CD4-positive, alpha-beta memory T cell (primary cell): ENCODE measurements at places on chromosomes 3 and 15. TPM values are rescaled to one million over a fixed set of nuclear protein-coding genes. Genes with fewer than 3 reads are reported as not detected.
A peak's percentile ranks its signal among the peaks of the same experiment; 100 is the strongest.

DNA sequence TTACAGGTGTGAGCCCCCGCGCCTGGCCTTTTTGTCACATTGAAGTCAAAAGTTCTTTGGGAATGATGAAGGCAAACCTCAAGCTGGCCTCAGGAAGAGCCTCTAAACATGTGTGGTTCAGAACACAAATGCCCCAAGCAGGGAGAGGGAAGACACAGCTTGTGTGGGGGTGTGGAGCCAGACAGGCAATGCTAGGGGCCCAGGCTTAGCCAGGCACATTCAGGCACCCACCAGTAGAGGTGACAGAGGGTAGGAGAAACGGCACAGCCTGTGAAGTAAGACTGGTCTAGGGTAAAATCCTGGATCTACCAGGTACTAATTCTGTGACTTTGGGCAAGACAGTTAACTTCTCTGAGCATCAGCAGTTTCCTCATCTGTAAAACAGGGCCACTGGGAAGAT lies 3.5 kb downstream of the HDC start:
- no peak for DNase-seq
- H3K4me1 ChIP-seq = peaks cover 28% of the 10 kb centered on the region
- no peaks in the 10 kb centered on the region for H3K27me3 ChIP-seq
- H3K27ac ChIP-seq = no peak overlapping the region
- no peak overlapping the region for H3K4me3 ChIP-seq

- DNase-seq = no peak
- no peaks in the 10 kb centered on the region for H3K4me1 ChIP-seq
- H3K27ac ChIP-seq = no peak overlapping the region
- no peak overlapping the region for H3K4me3 ChIP-seq
Observed at GRCh38 chr3:169286992-169287391, 376.5 kb downstream of the MECOM start.

DNA sequence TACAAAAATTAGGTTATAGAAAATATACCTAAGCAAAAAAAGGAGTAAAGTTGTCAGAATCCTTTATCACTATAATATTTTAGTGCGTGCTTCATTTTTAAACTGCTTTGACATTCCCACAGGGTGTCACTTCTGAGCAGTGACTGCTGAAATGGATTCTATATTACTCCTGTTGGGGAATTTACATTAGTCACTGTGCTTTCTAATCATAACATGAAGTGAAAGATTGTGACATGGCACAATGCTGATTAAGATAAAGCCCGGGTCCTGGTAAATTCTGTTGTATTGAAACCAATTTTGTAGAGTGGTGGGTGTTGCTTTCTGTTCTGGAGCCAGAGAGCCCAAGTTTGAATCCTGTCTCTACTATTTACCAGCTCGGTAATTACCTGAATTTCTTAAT lies 36.4 kb upstream of the EHHADH start:
- no peaks in the 10 kb centered on the region for H3K4me1 ChIP-seq
- no peak overlapping the region for H3K27ac ChIP-seq
- no peak for DNase-seq

GRCh38 chr15:28936481-28936881 lies 50.7 kb downstream of the APBA2 start:
- H3K27me3 ChIP-seq = no peaks in the 10 kb centered on the region
- no peak overlapping the region for H3K4me3 ChIP-seq
- H3K27ac ChIP-seq = no peak overlapping the region
- DNase-seq = no peak

GRCh38 chr3:29410220-29410619 lies 129.3 kb downstream of the RBMS3 start:
- DNase-seq = no peak
- H3K36me3 ChIP-seq = no peaks in the 10 kb centered on the region
- no peaks in the 10 kb centered on the region for H3K4me1 ChIP-seq
- H3K27me3 ChIP-seq = no peaks in the 10 kb centered on the region
- no peak overlapping the region for H3K4me3 ChIP-seq

GRCh38 chr3:124873226-124873625 lies 13.9 kb downstream of the ITGB5 start:
- H3K36me3 ChIP-seq = no peaks in the 10 kb centered on the region
- H3K4me1 ChIP-seq = no peaks in the 10 kb centered on the region
- DNase-seq = no peak
- no peaks in the 10 kb centered on the region for H3K27me3 ChIP-seq
- H3K27ac ChIP-seq = no peak overlapping the region

GRCh38 chr15:58221591-58222241 lies 83.5 kb downstream of the AQP9 start:
- no peak overlapping the region for H3K4me3 ChIP-seq
- no peaks in the 10 kb centered on the region for H3K4me1 ChIP-seq
- no peak for DNase-seq

- H3K4me3 ChIP-seq = no peak overlapping the region
- H3K36me3 ChIP-seq = no peaks in the 10 kb centered on the region
- H3K27me3 ChIP-seq = no peaks in the 10 kb centered on the region
- H3K4me1 ChIP-seq = no peaks in the 10 kb centered on the region
Observed at GRCh38 chr3:72919520-72919919, 31.7 kb downstream of the GXYLT2 start.

GRCh38 chr3:101259485-101260341 lies 60.7 kb downstream of the IMPG2 start:
- H3K4me1 ChIP-seq = no peaks in the 10 kb centered on the region
- no peaks in the 10 kb centered on the region for H3K27me3 ChIP-seq
- no peak overlapping the region for H3K27ac ChIP-seq
- H3K4me3 ChIP-seq = no peak overlapping the region
- no peaks in the 10 kb centered on the region for H3K36me3 ChIP-seq

- no peak overlapping the region for H3K4me3 ChIP-seq
- no peak for DNase-seq
- H3K4me1 ChIP-seq = no peaks in the 10 kb centered on the region
- H3K36me3 ChIP-seq = no peaks in the 10 kb centered on the region
Observed at GRCh38 chr15:31145271-31145911, 43.9 kb upstream of the TRPM1 start.

DNA sequence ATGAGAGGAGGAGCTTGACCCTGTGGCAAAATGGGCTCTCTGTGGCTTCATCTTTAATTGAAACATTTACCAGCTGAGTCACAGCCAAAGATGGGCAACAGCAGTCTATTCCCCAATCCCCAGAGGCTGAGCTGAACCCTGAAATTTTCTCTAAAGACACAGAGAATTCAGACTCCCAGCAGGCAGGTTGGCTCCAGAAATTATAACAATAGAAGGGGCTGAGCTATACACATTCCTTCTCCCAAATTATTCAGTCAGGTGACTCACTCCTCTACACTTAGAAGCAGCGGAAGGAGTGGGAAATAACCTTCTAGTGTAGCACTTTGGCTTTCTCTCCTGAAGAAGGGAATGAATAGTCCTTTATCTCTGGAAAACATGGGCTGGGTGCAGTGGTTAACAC lies 264.3 kb upstream of the ARHGEF26 start:
- DNase-seq = no peak
- no peak overlapping the region for H3K4me3 ChIP-seq
- no peaks in the 10 kb centered on the region for H3K4me1 ChIP-seq
- H3K27ac ChIP-seq = no peak overlapping the region

DNA sequence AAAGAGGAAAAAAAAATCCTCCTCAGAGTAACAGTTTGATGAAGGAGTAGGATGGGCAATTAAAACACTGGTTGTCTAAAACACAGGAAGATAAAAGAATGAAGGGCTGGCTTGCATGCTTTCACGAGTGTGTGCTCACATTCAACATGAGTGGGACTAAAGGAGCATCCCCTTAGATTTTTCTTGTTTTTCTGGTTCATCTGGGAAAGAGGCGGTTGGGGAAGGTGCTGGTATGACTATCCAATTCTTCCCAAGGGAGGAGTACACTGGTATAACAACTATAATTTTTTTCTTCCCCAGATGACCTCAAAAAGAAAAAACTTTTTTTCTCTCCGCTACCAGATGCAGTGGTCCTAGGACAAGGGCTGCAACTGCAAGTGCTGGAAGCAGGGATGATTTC lies 143.7 kb downstream of the MYO9A start:
- H3K4me1 ChIP-seq = no peaks in the 10 kb centered on the region
- no peak overlapping the region for H3K27ac ChIP-seq
- no peaks in the 10 kb centered on the region for H3K36me3 ChIP-seq

GRCh38 chr3:157127831-157128767 lies 31.8 kb downstream of the CCNL1 start:
- H3K4me1 ChIP-seq = peaks cover 53% of the 10 kb centered on the region
- DNase-seq = peak; percentile 68
- H3K27me3 ChIP-seq = no peaks in the 10 kb centered on the region
- H3K36me3 ChIP-seq = no peaks in the 10 kb centered on the region

GRCh38 chr3:54536450-54536849 lies 391.4 kb downstream of the LRTM1 start:
- H3K27ac ChIP-seq = no peak overlapping the region
- DNase-seq = no peak
- H3K36me3 ChIP-seq = no peaks in the 10 kb centered on the region
- H3K27me3 ChIP-seq = no peaks in the 10 kb centered on the region

- H3K36me3 ChIP-seq = no peaks in the 10 kb centered on the region
- DNase-seq = no peak
- no peak overlapping the region for H3K27ac ChIP-seq
Observed at GRCh38 chr3:46495901-46496456, 1.8 kb upstream of the RTP3 start.

- no peak for DNase-seq
- H3K27ac ChIP-seq = no peak overlapping the region
- no peaks in the 10 kb centered on the region for H3K4me1 ChIP-seq
- no peak overlapping the region for H3K4me3 ChIP-seq
Observed at GRCh38 chr3:193775421-193776077, 182.5 kb downstream of the OPA1 start.

DNA sequence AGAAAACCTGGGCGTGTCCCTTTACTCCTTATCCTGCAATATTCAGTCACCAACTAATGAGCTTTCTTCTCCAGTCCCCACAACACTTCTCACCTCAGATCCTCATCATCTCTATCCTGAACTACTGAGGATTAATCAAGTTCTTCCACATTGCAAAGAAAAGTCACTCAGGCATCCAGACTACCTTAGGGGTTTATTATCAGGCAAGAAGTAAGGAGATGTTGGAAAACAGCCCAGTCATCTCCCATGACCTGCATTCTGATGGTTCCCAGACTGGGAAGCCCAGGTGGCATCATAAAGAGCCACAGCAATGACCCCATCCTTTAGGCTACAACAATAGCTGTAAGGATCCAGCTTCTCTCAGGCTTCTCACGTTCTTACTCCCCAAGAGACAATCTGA lies 3.5 kb upstream of the TBC1D5 start:
- H3K4me3 ChIP-seq = no peak overlapping the region
- peaks cover 23% of the 10 kb centered on the region for H3K4me1 ChIP-seq
- H3K27ac ChIP-seq = no peak overlapping the region
- no peaks in the 10 kb centered on the region for H3K27me3 ChIP-seq

DNA sequence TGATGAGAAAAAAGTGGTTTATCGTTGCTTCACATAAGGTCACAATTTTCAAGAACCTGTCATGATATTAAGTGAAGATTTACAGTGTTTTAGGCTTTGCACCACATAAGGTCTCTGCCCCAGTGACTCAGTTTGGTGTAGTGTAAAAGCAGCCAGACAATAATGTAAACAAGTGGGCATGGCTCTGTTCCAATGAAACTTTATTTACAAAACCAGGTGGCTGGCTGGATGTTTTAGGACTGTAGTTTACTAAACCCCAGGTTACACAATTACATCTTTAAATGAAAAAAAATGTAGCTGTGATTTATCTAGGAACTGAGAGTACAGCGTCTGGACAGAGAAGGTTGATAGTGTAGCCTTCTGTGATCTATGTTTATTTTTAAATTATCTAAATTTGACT lies 9.7 kb upstream of the FBXL22 start:
- H3K27me3 ChIP-seq = no peaks in the 10 kb centered on the region
- peaks cover 48% of the 10 kb centered on the region for H3K36me3 ChIP-seq
- no peak for DNase-seq
- no peak overlapping the region for H3K4me3 ChIP-seq

- peaks cover 60% of the 10 kb centered on the region for H3K36me3 ChIP-seq
- H3K27me3 ChIP-seq = no peaks in the 10 kb centered on the region
- H3K4me3 ChIP-seq = no peak overlapping the region
- no peak overlapping the region for H3K27ac ChIP-seq
Observed at GRCh38 chr15:64864068-64864467, 22.4 kb downstream of the PLEKHO2 start.

DNA sequence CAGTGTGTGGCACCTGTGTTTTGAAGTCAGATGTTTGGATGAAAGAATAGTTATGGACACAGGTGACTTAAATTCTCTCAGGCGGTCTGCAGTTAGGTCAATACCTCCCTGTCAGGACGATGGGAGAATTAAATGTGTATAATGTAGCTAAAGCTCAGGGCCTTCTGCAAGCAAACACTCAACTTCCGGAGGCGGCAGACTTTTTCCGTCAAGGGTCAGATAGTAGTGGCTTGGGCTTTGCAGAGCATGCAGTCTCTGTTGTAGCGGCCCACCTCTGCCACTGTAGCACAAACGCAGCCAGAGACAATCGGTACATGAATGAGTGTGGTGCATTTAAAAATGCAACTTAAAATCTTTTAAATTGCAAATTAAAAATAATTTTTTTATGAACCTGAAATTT lies 47.4 kb downstream of the CMTM8 start:
- DNase-seq = no peak
- peaks cover 53% of the 10 kb centered on the region for H3K4me1 ChIP-seq
- H3K27me3 ChIP-seq = no peaks in the 10 kb centered on the region
- H3K27ac ChIP-seq = peak overlapping the region; percentile 31

GRCh38 chr3:27637346-27637995 lies 84.7 kb downstream of the EOMES start:
- no peaks in the 10 kb centered on the region for H3K36me3 ChIP-seq
- no peak for DNase-seq
- no peak overlapping the region for H3K27ac ChIP-seq
- H3K4me1 ChIP-seq = peaks cover 33% of the 10 kb centered on the region
- H3K4me3 ChIP-seq = no peak overlapping the region
- no peaks in the 10 kb centered on the region for H3K27me3 ChIP-seq

DNA sequence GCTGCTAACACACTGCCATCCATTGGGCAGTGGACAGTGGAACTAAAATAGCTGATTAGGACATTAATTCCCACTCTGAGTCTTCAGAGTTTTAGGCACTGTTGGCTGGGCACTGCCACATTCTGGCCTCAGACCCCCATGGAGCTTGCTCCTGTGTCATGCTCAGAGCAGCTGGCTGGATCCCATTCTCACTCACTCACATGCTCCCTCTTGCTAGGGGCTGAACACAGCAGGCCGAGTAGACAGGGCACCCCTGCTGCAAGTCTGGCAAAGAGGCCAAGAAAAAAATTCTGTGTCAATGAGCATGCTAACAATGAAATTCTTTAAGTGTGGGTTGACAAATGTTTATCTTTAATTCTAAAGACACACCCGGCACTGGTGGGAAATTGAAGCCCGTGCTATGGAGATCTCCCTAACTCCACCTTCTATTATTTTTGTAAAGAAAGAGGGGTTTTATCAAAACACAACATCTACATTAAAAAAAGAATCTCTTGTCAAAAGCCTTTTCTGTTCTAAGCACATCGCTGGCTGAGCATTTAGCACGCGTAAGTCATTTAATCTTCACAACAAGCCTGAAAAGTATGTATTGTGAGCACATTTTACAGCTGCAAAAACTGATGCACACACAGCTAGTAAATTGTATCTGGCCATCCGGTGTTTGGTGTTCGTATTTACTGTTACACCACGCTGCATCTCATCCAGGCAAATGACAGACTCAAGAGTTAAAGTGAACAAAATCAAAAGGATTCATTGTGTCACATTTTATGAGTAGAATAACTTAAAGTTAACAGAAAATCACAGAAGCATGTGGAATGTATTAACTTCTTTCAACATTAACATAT lies 362.1 kb downstream of the PLOD2 start:
- no peaks in the 10 kb centered on the region for H3K4me1 ChIP-seq
- no peak overlapping the region for H3K27ac ChIP-seq
- DNase-seq = no peak
- H3K4me3 ChIP-seq = no peak overlapping the region
- H3K36me3 ChIP-seq = no peaks in the 10 kb centered on the region

ZNF774 gene
- total RNA-seq = 0.81 TPM

UBAP1L gene
- total RNA-seq = 16.6 TPM

INSYN1 gene
- total RNA-seq = not detected

CSNK1G1 gene
- 27.3 TPM for total RNA-seq

CSPG4 gene
- total RNA-seq = not detected
